ENCODE measurements at places on chromosomes 6 and 20. TPM values are rescaled to one million over a fixed set of nuclear protein-coding genes. Genes with fewer than 3 reads are reported as not detected.

DNA sequence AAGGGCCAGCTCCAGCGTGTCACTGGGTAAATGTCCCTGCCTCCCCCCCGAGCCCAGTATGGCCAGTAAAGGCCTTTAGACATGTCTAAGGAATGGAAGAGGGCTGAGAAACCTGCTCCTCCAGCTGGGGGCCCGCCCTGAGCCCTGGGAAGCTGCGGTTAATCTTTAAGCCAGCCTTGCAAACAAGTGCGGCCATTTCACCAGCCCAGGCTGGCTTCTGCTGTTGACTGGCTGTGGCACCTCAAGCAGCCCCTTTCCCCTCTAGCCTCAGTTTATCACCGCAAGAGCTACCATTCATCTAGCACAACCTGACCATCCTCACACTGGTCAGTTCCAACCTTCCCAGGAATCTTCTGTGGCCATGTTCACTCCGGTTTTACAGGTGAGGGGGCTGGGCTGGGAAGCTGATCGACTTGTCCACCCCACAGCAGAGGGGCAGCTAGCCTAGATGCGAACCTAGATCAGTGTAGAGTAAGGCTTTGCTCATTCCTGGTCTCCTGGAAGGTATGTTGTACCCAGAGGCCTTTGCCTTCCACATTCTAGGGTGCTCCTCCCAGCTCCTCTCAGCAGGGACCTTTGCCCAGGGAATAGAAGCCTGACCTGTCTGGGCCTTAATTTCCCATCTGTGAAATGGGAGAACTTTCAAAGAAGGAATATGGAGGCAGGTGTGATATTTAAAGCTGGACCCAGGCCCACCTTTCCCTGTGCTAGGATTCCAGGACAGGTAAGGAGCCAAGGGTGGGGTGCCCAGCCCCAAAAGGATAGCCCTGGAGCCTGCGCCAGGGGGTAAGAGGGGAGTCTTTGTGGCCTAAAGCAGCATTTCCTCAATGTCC, 1.2 kb upstream of the SRC start:
- no peak for DNase-seq
- peaks cover 31% of the 10 kb centered on the region for H3K4me1 ChIP-seq
- H3K36me3 ChIP-seq, result peaks cover 7% of the 10 kb centered on the region
- H3K27ac ChIP-seq, result peak overlapping the region; percentile 81
- no peaks in the 10 kb centered on the region for H3K27me3 ChIP-seq
- H3K4me3 ChIP-seq, result peak overlapping the region; percentile 67

DNA sequence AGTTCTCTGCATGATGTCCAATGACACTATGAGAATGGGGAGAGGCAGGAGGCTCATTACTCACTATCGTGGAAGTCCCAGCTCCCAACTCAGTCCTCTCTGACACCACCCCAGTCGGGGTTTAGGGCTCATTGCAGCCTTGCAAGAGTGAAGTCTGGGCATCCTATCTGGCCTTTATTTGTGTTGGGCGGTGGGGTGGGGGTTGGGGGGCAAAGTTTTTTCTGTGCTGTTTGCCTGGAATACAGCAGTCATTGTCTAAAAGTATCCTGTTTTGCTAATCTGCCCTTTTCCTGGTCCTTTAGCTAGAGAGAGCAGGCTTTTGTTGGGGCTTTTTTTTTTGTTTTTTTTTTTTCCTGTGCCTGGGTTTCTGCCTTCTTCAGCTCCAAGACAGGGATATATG, 174.2 kb downstream of the MYLK4 start:
- DNase-seq, result no peak
- H3K4me1 ChIP-seq, result peaks cover 31% of the 10 kb centered on the region
- peaks cover 2% of the 10 kb centered on the region for H3K36me3 ChIP-seq
- H3K4me3 ChIP-seq, result no peak overlapping the region

- DNase-seq, result no peak
- peaks cover 9% of the 10 kb centered on the region for H3K4me1 ChIP-seq
- H3K27me3 ChIP-seq, result no peaks in the 10 kb centered on the region
- peaks cover 6% of the 10 kb centered on the region for H3K36me3 ChIP-seq
These were observed 183.5 kb upstream of the OLIG3 start for GRCh38 chr6:137677709-137678108.

DNA sequence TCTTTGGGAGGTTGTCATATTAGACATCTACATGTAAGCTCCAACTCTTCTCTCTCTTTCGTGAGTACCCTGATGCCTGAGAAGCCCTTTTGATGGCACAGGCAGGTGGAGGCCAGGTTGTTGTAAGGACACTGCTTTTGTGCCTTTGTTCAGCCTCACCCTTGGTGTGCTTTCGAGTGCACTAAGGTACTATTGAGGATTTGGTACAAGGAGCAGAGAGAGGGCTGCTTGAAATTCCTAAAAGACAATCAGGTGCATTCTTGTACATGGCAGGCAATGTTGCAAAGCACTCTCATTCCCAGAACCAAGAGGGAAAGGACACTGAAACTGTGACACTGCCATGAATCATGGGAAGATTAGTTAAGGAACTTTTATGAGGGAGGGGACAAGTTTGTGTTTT, 19.1 kb downstream of the BMP2 start:
- H3K4me1 ChIP-seq, result peaks cover 5% of the 10 kb centered on the region
- DNase-seq, result no peak
- no peaks in the 10 kb centered on the region for H3K36me3 ChIP-seq
- no peak overlapping the region for H3K4me3 ChIP-seq
- no peak overlapping the region for H3K27ac ChIP-seq

DNA sequence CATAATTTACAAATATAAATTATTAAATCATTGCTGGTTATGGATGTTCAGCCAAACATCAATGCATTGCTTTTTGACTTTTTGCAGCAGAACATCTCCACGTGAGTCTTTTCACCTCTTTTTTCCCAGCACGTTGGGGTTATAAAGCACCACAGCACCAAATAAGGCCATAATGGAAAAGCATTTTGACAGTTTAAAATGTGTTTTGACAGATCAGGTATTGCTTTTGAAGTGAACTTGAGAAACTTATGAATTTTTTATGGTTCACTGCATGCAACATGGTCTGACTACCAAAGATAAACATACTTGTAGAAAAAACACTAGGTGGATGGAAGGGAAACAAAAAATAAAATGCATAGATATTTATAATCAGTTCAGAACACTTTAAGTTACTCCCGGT, 622.4 kb downstream of the HTR1B start:
- no peak overlapping the region for H3K4me3 ChIP-seq
- peaks cover 16% of the 10 kb centered on the region for H3K4me1 ChIP-seq
- no peak for DNase-seq

DNA sequence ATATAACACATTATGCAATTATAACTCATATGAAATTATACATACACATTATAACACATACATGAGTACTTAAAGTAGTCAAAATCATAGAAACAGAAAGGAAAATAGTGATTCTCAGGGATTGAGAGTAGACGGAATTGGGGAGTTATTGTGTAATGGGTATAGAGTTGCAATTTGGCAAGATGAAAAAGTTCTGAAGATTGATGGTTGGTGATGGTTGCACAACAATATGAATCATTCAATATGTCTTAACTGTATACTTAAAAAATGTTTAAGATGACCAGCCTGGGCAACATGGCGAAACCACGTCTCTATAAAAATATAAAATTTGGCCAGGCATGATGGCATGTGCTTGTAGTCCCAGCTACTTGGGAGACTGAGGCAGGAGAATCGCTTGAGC, 372.7 kb downstream of the CDKAL1 start:
- DNase-seq, result no peak
- H3K27ac ChIP-seq, result no peak overlapping the region
- peaks cover 1% of the 10 kb centered on the region for H3K4me1 ChIP-seq
- peaks cover 13% of the 10 kb centered on the region for H3K36me3 ChIP-seq
- no peak overlapping the region for H3K4me3 ChIP-seq
- H3K27me3 ChIP-seq, result no peaks in the 10 kb centered on the region

GRCh38 chr6:53768636-53769035, 26.2 kb upstream of the LRRC1 start:
- H3K36me3 ChIP-seq, result peaks cover 30% of the 10 kb centered on the region
- no peak for DNase-seq

GRCh38 chr6:136923116-136923953, 1.2 kb downstream of the SLC35D3 start:
- DNase-seq, result no peak
- H3K27ac ChIP-seq, result no peak overlapping the region
- peaks cover 71% of the 10 kb centered on the region for H3K27me3 ChIP-seq
- H3K4me3 ChIP-seq, result peak overlapping the region; percentile 51
- H3K36me3 ChIP-seq, result peaks cover 3% of the 10 kb centered on the region

DNA sequence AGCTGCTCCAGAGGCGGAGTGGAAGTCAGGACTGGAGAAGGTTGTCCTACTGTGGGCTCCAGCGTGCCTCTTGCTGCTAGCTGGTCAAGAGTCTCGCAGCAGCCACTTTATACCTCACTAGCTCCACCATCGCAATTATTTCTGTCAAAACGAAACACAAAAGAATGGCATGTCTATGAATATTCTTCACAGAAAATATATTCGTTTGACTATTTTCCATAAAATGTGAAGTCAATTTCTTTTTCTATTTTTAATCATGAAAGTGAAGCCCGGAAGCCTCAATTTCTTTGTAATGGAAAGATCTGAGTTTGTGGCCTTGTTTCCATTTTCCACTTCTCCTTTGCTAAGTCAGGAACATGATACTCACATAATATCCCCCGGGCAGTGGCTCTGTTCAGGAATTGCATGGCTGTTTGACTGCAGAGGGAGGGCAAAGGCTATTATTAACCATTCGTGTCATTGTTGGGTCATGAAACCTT, 51.7 kb downstream of the DTD1 start:
- H3K27ac ChIP-seq, result no peak overlapping the region
- peaks cover 3% of the 10 kb centered on the region for H3K36me3 ChIP-seq
- no peaks in the 10 kb centered on the region for H3K27me3 ChIP-seq
- no peak overlapping the region for H3K4me3 ChIP-seq

DNA sequence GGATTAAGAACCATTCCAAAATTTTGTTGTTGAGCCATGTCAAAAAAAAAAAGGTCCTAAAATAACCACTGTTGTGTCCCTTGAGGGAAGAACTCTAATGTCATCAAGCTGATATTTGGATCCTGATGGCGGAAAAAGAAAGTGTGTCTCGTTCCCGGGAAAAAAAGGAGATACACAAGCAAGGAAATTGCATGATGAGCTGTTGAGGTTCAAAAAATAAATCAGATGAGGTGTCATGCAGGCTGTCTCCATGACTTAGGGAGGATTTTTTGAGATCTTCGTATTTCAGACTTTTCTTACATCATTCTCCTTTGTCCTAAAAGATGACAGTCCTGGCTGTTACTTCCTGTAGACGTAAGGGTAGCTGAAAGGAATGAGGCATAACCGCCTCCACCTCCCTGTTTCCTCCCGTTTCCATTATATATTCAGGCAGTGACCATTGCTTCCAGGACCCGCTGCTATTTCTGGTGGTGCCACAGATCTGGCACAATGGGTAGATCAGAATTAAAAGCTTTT, 117.3 kb upstream of the TNFAIP3 start:
- no peak overlapping the region for H3K27ac ChIP-seq
- H3K27me3 ChIP-seq, result no peaks in the 10 kb centered on the region
- no peak overlapping the region for H3K4me3 ChIP-seq
- H3K4me1 ChIP-seq, result peaks cover 5% of the 10 kb centered on the region

DNA sequence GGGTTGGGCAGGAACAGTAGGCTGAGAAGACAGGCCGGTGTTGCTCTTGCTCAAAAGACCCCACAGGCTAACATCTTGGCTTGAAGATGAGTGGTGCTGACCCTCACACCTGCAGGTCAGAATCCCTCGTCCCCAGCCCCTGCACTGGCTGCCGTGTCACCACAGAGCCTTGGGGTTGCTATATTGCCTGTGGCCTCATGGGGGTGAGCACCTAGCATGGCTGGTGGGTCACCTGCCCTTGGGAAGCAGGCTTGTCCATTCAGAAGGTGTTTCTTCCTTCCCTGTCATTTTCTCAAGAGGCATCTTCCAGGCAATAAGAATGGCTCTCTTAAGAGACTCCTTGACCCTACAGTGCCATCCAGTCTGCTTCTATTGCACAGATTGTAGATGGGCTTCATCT, 7.7 kb downstream of the SLC22A16 start:
- H3K27me3 ChIP-seq, result peaks cover 16% of the 10 kb centered on the region
- no peak overlapping the region for H3K4me3 ChIP-seq
- no peak overlapping the region for H3K27ac ChIP-seq
- no peak for DNase-seq
- no peaks in the 10 kb centered on the region for H3K4me1 ChIP-seq

DNA sequence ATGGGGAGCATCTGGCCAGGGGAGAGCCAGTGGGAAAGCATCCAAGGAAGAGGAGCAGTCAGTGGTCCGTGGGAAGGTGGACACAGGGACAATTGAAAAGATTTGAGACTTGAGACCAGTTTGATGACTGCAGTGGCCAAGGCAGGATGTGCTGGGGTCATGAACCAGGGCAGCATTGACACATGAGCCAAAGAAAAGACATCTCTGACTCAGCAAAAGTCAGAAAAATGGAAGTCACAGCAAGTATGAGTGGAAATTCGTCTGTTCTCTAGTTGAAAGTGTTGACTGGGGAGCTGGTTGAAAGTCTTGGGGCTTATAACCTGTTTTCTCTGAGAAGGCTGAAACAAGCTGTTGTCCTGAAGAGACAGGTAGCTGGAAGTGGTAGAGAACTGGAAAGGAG, 31.3 kb downstream of the RAB22A start:
- H3K27me3 ChIP-seq, result no peaks in the 10 kb centered on the region
- no peaks in the 10 kb centered on the region for H3K4me1 ChIP-seq
- peaks cover 18% of the 10 kb centered on the region for H3K36me3 ChIP-seq
- H3K4me3 ChIP-seq, result no peak overlapping the region
- DNase-seq, result no peak

DNA sequence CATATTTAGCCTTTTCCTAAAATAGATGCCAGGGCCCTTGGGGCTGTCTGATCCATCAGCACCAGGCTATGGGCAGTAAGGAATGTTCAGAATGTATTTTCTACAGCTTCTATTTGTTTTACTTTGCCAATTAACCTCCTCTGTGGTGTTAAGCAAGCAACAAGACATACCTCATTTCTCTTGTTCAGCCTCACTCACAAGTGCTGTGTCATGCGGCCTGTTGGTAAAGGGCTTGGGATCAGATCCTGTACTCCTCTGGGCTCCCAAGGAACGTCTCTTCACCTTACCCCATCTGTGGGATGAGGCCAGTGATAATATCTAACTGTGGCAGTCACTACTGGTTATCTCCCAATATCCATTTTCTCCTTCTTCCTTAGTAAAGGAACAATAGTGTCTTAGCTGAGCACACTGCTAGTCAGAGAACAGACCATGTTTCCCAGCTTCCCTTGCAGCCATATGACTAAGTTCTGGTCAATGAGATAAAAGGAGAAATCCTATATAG, 7.0 kb upstream of the DSTN start:
- peak overlapping the region; percentile 90 for H3K27ac ChIP-seq
- H3K27me3 ChIP-seq, result no peaks in the 10 kb centered on the region
- DNase-seq, result no peak
- H3K36me3 ChIP-seq, result no peaks in the 10 kb centered on the region

GRCh38 chr6:13012296-13012695, 295.7 kb downstream of the PHACTR1 start:
- no peak overlapping the region for H3K27ac ChIP-seq
- peaks cover 97% of the 10 kb centered on the region for H3K27me3 ChIP-seq
- no peak overlapping the region for H3K4me3 ChIP-seq
- H3K36me3 ChIP-seq, result no peaks in the 10 kb centered on the region
- H3K4me1 ChIP-seq, result peaks cover 18% of the 10 kb centered on the region

GRCh38 chr6:108947114-108947854, 99.1 kb downstream of the ARMC2 start:
- no peaks in the 10 kb centered on the region for H3K36me3 ChIP-seq
- H3K4me1 ChIP-seq, result peaks cover 59% of the 10 kb centered on the region
- no peak overlapping the region for H3K4me3 ChIP-seq
- H3K27me3 ChIP-seq, result no peaks in the 10 kb centered on the region
- no peak for DNase-seq

GRCh38 chr20:40317156-40317790, 371.8 kb downstream of the MAFB start:
- DNase-seq, result no peak
- peaks cover 14% of the 10 kb centered on the region for H3K4me1 ChIP-seq
- H3K4me3 ChIP-seq, result no peak overlapping the region
- peaks cover 3% of the 10 kb centered on the region for H3K27me3 ChIP-seq

RCAN2 gene
- 4.0 TPM for total RNA-seq

SNAP25 gene
- 4.8 TPM for total RNA-seq

UNC5CL gene
- 2.1 TPM for total RNA-seq

PAK5 gene
- total RNA-seq, result 0.42 TPM

TSBP1 gene
- not detected for total RNA-seq

CRISP2 gene
- not detected for total RNA-seq

MDC1 gene
- total RNA-seq, result 51.9 TPM
